ENCODE measurements at places on chromosomes 13 and 19. TPM values are rescaled to one million over a fixed set of nuclear protein-coding genes. Genes with fewer than 3 reads are reported as not detected.

DUS3L gene
- 21.4 TPM for polyA plus RNA-seq

C19orf85 gene
- polyA plus RNA-seq = 3.1 TPM

PNMA8B gene
- 21.3 TPM for polyA plus RNA-seq

OLFM4 gene
- polyA plus RNA-seq = 0.17 TPM

NXNL1 gene
- not detected for polyA plus RNA-seq

ZIC2 gene
- 300 TPM for polyA plus RNA-seq

HIPK4 gene
- not detected for polyA plus RNA-seq

HCN2 gene
- polyA plus RNA-seq = 69.0 TPM

PSG3 gene
- polyA plus RNA-seq = not detected

RELB gene
- polyA plus RNA-seq = 1.8 TPM

CGB3 gene
- polyA plus RNA-seq = not detected

PEPD gene
- 239 TPM for polyA plus RNA-seq

DOCK9 gene
- polyA plus RNA-seq = 31.3 TPM

PABPC3 gene
- polyA plus RNA-seq = 0.12 TPM

IZUMO2 gene
- polyA plus RNA-seq = not detected

GZMM gene
- polyA plus RNA-seq = 1.4 TPM

MEDAG gene
- 0.98 TPM for polyA plus RNA-seq

RPS16 gene
- polyA plus RNA-seq = 2,932 TPM

FCHO1 gene
- polyA plus RNA-seq = 18.4 TPM

SOX1 gene
- polyA plus RNA-seq = 98.5 TPM

ATXN8OS gene
- polyA plus RNA-seq = not detected

NOVA2 gene
- 13.0 TPM for polyA plus RNA-seq

TMEM221 gene
- polyA plus RNA-seq = 1.3 TPM

CEACAM3 gene
- polyA plus RNA-seq = not detected

CERS1 gene
- 104 TPM for polyA plus RNA-seq

CYP4F8 gene
- not detected for polyA plus RNA-seq

ZNF564 gene
- polyA plus RNA-seq = 2.4 TPM

ZNF550 gene
- 3.6 TPM for polyA plus RNA-seq

POU2F2 gene
- polyA plus RNA-seq = 6.9 TPM

THAP8 gene
- polyA plus RNA-seq = 24.8 TPM

SMIM44 gene
- not detected for polyA plus RNA-seq

SLC17A7 gene
- 132 TPM for polyA plus RNA-seq

CBY2 gene
- polyA plus RNA-seq = 2.2 TPM

KISS1R gene
- 0.73 TPM for polyA plus RNA-seq

RFX2 gene
- polyA plus RNA-seq = 29.6 TPM

ZNF729 gene
- polyA plus RNA-seq = not detected

PHLDB3 gene
- polyA plus RNA-seq = 10.0 TPM

NLRP9 gene
- not detected for polyA plus RNA-seq

OXGR1 gene
- not detected for polyA plus RNA-seq

ANKRD27 gene
- 36.5 TPM for polyA plus RNA-seq

FAM216B gene
- not detected for polyA plus RNA-seq

ANGPTL8 gene
- 1.1 TPM for polyA plus RNA-seq

ATP4A gene
- polyA plus RNA-seq = not detected

CDX2 gene
- not detected for polyA plus RNA-seq
